ENCODE measurements at places on chromosomes 7 and 10. TPM values are rescaled to one million over a fixed set of nuclear protein-coding genes. Genes with fewer than 3 reads are reported as not detected.

GRCh38 chr10:69715899-69716606 is 85.7 kb upstream of the COL13A1 start:
- peak; percentile 77 for DNase-seq

DNA sequence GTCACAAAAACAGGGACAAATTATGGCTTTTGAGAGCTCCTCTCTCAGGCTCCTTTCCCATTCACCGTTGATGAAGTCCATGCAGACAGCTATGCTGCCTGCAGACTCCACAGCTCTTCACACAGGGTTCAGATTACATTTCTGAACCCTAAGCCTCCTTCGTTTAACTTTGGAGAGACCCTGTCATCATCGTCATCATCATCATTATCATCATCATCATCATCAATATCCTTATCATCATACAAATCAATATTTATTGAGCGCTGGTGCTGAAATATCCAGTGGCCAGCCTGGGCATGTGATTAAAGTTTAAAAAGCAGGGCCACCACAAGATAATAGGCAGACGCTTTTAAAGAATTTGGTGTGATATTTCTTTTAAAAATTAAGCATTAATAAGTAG is 66.6 kb downstream of the FRMPD2 start:
- no peak for DNase-seq

- no peak for DNase-seq
Measured at GRCh38 chr10:103280506-103280905, 3.6 kb downstream of the INA start.

DNA sequence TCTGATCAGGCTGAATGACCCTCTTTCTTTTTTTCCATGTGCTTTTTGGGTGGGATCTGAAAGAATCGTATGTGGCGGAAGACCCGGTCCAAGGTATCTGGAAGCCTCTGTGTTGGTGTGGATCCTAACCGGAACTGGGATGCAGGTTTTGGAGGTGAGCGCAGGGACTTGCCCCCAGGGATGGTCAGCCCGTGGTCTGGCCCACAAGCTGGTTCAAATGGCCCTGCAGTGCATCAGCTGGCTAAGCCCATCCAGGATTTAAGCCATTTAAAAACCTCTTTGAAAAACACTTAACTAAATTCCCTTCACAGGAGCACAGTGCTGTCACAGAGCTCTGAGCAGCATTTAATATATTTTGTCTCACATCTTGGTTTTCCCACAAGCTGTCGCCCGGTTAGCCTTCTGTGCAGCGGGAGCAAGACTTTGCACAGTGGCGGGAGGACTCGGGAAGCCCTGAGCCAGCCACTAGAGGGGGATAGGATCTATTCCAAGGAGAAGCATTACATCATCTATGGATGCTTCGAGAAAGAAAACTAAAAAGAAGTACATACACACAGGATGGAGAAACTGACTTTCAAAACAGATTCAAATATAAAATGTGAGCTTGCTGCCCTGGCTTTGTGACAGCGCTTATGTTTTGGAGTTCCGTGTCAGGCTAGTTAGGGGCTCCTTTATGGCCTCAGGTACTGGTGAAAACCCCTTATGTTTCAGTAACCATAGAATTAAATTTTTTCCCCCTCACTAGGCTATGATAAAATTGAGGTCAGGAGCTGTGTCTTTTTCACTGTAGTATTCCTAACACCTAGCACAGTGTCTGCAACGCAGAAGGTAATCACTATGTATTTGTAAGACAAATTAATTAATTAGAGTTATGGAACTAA is 11.3 kb downstream of the CPA2 start:
- no peak for DNase-seq

Gene SEMA3D
- 4.7 TPM for total RNA-seq

Gene ITGB8
- 25.0 TPM for total RNA-seq

- DNase-seq = peak; percentile 54
Measured at GRCh38 chr10:73096041-73096448, 621 bp downstream of the P4HA1 start.

Gene PNLIPRP1
- not detected for total RNA-seq

DNA sequence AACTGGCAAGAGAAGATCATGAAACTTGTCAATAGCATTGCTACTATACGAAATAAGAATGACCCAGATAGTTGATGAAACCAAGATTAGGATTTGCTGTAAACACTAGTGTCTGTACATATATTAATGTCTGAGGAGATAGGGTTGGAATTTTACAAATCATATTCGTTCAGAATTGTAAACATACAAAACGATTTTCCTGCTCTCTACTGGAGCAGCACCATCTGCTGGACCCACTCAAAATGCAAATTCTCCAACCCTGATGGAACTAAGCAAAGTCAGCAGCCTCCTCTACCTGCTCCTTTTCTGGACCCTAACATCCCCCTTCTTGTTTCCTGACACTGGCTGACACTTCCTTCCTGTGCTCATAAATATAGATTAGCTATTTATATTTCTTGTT is 29.4 kb upstream of the SGMS1 start:
- no peak for DNase-seq

DNA sequence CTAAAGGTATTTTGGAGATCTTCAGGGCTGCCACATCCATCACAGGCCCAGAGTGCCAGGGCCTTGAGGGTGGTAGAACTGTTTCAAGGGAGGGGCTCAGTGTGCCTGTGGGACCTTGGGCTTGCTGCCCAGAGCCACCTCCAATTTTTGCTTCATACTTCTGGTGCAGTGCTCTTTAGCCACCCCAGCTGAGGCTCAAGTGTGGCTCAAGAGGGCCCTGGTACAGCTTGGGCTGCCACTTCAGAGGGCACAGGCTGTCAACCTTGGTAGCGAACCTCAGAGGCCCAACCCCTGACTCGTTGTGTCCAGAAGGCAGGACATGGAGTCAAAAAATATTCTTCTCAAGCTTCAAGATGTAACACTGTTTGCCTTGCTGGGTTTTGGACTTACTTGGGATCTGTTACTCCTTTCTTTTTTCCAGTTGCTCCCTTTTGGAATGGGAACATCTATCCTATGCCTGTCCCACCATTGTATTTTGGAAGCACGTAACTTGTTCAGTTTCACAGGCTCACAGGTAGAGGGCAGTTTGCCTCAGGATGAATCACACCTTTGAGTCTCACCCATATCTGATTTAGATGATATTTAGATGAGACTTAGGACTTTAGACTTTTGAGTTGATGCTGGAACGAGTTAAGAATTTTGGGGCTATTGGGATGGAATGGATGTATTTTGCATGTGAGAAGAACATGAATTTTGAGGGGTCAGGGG is 224.8 kb downstream of the RPS24 start:
- no peak for DNase-seq

DNA sequence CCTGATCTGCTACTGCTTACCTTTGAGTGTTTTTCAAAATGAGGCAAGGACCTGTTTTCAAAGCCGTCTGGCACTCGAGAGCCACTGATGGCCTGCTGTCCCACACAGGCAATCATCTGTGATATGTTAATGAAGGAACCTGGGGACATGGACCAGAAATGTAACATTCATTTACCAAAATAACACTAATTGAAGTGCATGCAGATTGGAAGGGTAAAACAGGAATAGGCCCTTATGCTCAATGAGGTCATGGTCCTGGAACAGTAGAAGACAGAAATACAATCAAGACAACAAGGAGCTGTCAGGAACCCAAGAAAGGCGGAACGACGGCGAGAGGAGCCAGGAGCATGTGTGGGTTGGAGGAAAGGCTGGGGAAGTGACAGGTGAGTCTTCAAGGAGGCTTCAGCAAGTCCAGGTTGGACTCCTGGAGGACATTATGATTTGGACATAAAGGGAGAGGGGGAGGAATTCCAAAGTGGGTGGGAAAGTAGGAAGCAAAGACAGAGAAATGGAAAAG is 28.3 kb downstream of the POLR3A start:
- DNase-seq = peak; percentile 17

- DNase-seq = peak; percentile 74
Measured at GRCh38 chr10:42953684-42954674, 122.9 kb upstream of the RET start.

DNA sequence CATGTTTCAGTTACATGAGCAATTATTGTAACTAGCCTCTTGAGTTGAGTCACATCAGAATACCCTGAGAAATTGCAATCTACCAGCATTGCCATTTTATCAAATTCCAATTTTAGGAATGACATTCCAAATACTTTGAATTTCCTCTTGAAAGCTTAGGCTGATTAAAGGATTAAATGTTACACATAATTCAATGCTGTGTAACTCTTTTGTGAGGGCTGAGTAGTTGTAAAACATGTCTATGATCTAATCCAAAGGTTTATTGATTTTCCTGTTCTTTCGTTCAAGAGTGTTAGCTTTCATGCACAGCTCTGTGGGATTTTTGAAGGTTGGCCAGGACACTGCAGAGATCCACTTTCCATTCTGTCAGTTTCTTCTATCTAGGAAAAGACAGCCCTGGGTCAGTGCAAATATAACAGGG is 193.1 kb downstream of the SORCS1 start:
- no peak for DNase-seq

GRCh38 chr10:61285749-61286148 is 167.4 kb downstream of the TMEM26 start:
- no peak for DNase-seq

- DNase-seq = no peak
Measured at GRCh38 chr10:69473304-69473990, 22.2 kb downstream of the TSPAN15 start.

Gene LIPK
- total RNA-seq = 34.4 TPM

Gene AOC1
- 1.2 TPM for total RNA-seq

Gene UCMA
- total RNA-seq = not detected

GRCh38 chr7:32318300-32319011 is 171.7 kb downstream of the LSM5 start:
- DNase-seq = no peak

Gene SLC12A9
- total RNA-seq = 21.2 TPM

DNA sequence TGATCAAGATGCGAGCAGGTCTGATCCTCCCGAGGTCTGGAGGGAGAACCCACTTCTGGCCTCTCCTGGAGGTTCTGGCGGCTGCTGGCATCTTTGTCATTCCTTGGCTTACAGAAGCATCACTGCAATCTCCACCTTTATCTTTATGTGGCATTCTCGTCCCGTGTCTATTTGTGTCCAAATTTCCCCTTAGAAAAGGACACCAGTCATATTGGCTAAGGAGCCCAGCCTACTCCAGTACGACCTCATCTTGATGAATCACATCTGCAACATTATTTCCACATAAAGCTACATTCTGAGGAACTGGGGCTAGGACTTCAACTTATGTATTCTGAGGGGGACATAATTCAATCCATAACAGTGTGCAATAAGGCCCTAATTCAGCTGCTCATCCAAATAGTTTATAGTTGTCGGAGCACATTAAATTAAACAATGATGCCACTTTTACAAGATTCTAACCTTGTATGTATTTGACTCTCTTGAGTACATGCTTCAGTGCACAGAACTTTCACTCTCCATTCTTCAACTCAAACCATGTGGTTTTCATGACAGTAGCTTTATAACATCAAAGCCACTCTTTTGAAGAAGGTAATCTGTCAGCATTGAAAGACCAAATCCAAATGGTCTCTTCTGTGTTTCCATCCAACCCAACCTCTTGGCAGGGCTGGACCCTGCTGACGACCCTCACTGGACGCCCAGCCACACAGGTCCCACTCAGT is 86.2 kb upstream of the DDC start:
- no peak for DNase-seq

- DNase-seq = no peak
Measured at GRCh38 chr7:10343108-10343507, 630.6 kb upstream of the PHF14 start.

GRCh38 chr10:11538834-11539190 is 72.6 kb downstream of the USP6NL start:
- DNase-seq = no peak
